Regular cardiac myocyte (primary cell): ENCODE measurements at places on chromosomes 3 and 15. TPM values are rescaled to one million over a fixed set of nuclear protein-coding genes. Genes with fewer than 3 reads are reported as not detected.

Gene PTH1R
- 0.38 and 0.85 TPM in 2 replicates for total RNA-seq

Gene SQOR
- total RNA-seq = 91.1 and 113 TPM in 2 replicates

Gene MAGEL2
- under 0.01 TPM in 2 replicates for total RNA-seq

Gene STRA6
- 0.85 and 2.5 TPM in 2 replicates for total RNA-seq

Gene LTF
- total RNA-seq = 0.38 and 2.0 TPM in 2 replicates

Gene ATP10A
- total RNA-seq = 5.6 and 13.0 TPM in 2 replicates

Gene QTRT2
- total RNA-seq = 13.2 and 24.5 TPM in 2 replicates

Gene KBTBD13
- total RNA-seq = not detected in 2 replicates

Gene P2RY12
- total RNA-seq = 0.28 TPM in 1 of 2 replicates, not detected in the other

Gene CFAP20DC
- 2.0 and 4.4 TPM in 2 replicates for total RNA-seq

Gene AHSG
- total RNA-seq = not detected in 2 replicates

Gene UACA
- 229 and 352 TPM in 2 replicates for total RNA-seq

Gene STXBP5L
- under 0.01 TPM in 1 of 2 replicates, not detected in the other for total RNA-seq

Gene PP2D1
- not detected in 2 replicates for total RNA-seq

Gene AKAP13
- 41.4 and 56.7 TPM in 2 replicates for total RNA-seq

Gene TRPM1
- under 0.01 TPM in 1 of 2 replicates, not detected in the other for total RNA-seq

Gene SLC28A2
- under 0.01 TPM in 1 of 2 replicates, not detected in the other for total RNA-seq

Gene CYP8B1
- total RNA-seq = not detected in 2 replicates

Gene CFAP161
- under 0.01 TPM in 1 of 2 replicates, not detected in the other for total RNA-seq

Gene FBXW12
- 0.28 TPM in 1 of 2 replicates, not detected in the other for total RNA-seq

Gene IL17RB
- under 0.01 TPM in 1 of 2 replicates, not detected in the other for total RNA-seq

Gene PIGZ
- 1.5 and 8.7 TPM in 2 replicates for total RNA-seq

Gene CCDC50
- total RNA-seq = 104 and 150 TPM in 2 replicates

Gene SGO1
- 0.56 and 9.8 TPM in 2 replicates for total RNA-seq

Gene ECE2
- total RNA-seq = not detected in 2 replicates

Gene PLAAT1
- 0.56 TPM in 1 of 2 replicates, not detected in the other for total RNA-seq
